ENCODE measurements at places on chromosomes 7 and 10.
A peak's percentile ranks its signal among the peaks of the same experiment; 100 is the strongest.

DNA sequence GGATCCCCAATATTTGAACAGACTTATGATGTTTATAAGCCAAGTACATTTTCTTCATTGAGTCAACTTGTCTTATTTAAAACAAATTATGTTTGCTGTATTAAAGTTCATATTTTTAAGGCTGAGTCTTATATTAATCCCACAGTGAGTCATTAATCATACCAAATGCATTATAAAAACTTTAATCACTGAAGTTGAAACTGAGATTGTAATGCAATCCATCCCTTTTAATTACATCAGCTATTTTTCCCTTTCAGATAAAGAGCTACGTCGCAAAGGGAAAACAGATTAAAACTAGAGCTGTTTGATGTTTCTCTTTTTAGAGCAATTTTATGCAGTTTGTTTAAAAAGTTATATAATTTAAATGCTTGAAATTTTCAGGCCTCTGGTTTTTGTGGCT lies 183.0 kb downstream of the ARID5B start:
- no peak for DNase-seq

DNA sequence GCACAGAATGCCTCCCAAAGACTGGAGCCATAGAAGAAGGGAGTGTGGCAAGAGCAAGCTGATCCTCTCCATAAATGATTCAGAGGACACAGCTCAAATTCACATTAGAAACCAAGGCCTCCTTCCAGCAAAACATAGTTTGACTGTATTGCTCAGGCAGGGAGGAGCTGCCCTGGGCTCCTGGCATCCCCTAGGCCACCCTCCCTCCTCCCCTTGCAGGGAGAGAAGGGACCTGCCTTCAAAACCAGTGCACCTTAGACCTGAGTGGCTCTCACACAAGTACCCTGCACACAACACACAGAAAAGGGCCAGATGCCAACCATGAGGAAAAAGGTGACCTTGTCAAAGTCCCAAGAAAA lies 64.7 kb downstream of the CREB3L2 start:
- DNase-seq: no peak

DNA sequence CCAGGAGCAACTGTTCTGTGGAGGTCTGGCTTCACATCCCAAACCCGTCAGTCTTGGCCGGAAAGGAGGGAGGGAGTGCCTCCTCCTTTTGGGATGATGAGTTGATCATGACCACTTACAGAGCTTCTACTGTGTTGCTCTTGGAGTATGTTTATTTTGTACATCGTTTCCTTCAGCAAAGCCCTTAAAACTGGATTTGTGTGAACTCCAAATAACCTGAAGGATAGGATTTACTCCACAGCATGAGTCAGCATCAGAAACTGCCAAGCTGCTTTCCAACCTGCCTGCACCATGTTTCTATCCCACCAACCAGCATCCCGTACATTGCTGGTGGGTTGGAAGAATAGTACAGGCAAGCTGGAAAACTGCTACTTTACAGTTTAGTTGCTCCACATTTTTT lies 3.5 kb downstream of the CCDC201 start:
- no peak for DNase-seq

DNA sequence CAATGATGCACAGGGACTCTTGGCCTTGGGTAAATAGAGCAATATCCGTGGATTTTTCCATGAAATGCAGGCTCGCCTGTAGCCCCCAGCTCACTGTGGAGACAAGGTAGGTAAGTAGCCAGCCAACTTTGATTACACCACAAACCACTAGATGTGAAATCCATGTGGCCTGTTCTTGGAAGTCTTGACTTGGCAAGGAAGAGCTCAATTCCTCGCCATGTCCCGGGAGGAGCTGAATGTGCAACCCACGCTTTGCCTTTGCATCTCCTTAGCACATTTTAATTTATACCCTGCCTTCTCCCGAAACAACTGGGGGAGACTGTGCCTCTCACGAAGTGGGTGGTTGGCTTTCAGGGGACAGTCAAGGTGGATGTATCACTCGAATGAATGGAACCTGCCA lies 347.7 kb upstream of the MKI67 start:
- DNase-seq: no peak

GRCh38 chr7:38123494-38123893 lies 54.6 kb upstream of the STARD3NL start:
- DNase-seq: no peak

GRCh38 chr7:16670021-16670420 lies 24.0 kb downstream of the BZW2 start:
- no peak for DNase-seq

DNA sequence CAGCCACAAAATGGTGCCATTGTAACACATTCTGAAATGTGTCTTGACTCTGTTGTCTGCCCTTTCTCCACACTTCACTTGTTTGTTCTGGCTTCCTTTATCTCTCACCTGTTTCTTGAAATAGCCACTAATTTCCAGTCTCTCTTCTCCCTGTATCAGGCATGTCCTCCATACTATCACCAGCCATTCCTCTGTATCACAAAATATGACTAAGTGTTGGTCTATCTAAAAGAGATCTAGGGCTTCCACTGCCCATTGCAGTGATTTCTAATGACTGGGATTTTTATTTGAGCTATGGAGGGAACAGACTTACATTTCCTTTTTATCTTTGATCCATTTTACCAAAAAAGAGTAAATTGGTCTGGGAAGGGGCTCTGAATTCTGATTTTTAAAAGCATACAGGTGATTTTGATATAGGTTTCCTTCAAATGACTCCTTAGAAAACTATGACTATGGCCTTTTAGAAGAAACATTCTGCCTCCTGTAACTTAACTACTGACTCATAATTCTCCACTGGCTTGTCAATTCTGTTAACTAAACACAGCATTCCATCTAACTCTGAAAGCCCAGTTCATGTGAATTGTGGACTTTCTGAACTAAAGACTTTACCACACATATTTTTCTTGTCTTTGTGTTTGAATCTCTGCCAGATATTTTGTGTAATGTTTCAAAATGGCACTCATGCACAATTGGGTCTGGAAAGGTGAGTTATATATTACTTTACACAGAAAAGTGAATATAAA lies 1121.4 kb downstream of the XPNPEP1 start:
- DNase-seq: no peak

DNA sequence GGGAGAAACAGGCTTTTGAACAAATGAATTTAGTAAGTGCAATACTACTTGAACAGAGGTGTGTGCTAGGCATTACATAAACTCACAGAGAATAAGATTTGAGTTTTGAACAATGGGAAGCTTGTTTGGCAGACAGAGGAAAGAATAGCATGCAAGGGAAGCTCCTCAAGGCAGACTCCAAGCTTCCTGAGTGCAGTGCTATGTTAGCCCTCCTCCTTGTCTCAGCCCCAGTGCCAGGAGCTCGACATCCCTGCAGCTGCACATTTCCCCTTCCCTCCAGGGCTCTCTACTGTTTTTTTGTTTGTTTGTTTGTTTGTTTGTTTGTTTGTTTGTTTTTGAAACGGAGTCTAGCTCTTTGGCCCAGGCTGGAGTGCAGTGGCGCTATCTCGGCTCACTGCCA lies 237.5 kb downstream of the IPMK start:
- DNase-seq: no peak

GRCh38 chr10:49160814-49161213 lies 27.0 kb upstream of the FAM170B start:
- no peak for DNase-seq

DNA sequence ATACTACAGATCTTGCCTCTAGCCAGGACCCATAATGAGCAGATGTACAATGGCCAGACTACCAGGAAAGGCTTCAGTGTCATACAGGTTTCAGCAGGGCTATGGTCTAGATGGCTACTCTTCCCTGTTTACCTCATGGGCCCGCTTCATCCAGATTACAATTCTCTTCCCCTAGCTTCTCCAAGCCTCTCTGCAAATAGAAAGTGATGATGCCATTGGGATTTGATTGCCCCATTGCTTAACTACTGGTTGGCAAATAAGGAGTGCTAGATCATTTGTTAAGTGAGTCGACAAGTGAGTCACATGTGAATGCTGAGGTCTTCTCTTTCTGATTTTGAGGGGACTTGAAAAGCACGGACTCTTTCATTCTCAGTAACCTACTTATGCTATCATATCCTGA lies 361.5 kb upstream of the LRRTM3 start:
- no peak for DNase-seq

DNA sequence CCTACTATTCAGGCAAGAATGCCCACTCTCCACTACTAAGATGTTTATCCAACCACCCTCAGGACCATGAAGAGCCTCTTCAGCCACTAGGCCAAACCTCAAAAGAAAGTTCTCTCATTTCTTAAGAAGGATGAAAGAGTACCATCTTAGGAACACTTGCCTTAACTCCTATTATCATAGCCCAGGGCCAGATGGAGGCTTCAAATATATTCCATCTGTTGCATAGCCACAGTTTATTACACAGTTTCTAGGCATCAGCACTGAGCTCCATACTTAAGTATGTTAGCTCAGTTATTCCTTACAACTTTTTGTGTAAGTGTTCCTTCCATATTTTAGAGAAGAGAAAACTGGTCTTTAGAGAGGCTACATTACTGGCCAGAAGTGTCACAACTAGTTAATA lies 37.4 kb upstream of the YAE1 start:
- no peak for DNase-seq

- DNase-seq: no peak
Observed at GRCh38 chr7:44071726-44072363, 6.5 kb upstream of the PGAM2 start.

DNA sequence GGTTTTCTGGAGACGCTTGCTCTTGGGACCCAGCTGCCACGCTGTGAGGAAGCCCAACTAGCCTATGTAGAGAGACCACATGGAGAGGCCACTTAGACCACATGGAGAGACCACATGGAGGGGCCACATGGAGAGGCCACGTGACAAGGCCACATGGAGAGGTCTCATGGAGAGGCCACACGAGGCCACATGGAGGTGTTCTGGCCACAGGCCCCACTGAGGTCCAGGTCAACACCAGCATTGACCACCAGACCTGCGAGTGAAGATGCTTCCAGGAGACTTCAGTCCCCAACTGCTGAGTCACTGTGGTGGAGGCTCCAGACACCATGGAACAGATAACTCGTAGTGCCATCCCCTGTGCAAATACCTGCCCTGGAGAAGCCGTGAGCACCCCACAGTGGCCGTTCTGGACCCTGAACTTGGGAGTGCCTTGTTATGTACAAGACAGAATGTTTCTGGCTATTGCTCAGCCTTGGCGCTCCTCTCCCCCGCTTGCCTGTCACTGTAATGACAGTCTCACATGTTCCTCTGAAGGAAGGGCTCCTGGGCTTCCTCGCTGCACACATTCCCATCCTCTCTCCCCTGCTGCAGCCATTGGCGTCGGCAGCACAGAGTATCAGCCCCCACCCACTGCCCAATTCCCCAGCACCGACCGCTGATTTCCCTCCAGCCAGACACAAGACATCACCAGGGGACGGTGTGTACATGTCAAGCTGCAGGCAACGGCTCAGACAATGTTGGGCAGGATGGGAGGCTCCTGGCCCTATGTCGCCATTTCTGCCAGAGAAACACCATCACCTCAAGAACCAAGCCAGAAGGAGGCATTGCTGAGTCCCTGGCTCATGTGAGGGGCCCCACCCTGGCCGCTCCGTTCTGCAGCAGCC lies 49.0 kb upstream of the TNRC18 start:
- no peak for DNase-seq

DNA sequence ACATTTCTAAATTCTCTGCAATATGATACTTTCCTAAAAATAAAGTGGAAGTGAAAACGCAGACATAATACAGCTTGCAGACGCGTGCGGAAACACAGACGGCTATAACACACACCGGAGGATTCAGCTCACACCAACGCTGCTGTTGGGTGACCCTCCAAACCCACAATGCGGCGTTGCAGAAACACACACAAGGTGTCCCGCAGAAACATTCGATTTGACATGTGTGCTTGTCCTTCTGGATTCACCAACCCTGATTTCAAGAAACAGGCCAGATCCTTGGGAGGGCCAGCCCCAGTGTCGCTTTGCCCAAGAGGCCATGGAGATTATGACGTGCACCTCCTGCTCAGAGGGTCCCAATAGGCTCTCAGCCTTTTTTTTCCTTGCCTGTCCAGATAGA lies 136.7 kb upstream of the TCERG1L start:
- no peak for DNase-seq

- no peak for DNase-seq
Observed at GRCh38 chr10:97179311-97179710, 6.4 kb downstream of the SLIT1 start.

GRCh38 chr7:28298870-28299518 lies 113.3 kb upstream of the CREB5 start:
- DNase-seq: peak; percentile 49

- DNase-seq: no peak
Observed at GRCh38 chr10:104323085-104323484, 15.2 kb downstream of the ITPRIP start.

GRCh38 chr10:76072384-76072783 lies 641.0 kb downstream of the LRMDA start:
- no peak for DNase-seq

DNA sequence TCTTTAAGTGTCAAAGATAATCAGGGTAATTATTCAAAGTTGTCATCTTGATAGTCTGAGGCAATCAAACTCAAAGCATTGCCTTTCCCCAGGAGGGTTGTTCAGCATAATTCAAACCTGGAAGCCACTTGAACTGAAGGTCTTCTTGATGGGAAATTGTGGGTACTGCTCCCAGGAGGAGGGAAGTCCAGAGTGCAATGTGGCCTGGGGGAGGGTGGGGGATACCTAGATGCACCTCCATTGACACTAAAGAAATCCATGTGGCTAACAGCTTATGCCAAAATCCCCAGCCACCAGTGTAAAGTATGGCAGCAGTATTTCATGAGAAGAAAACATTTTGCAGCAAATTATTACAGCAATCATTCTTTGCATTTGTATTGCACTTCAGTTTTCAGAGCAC lies 114.9 kb downstream of the STRA8 start:
- DNase-seq: no peak

- DNase-seq: no peak
Observed at GRCh38 chr7:12199363-12199762, 11.7 kb upstream of the TMEM106B start.

DNA sequence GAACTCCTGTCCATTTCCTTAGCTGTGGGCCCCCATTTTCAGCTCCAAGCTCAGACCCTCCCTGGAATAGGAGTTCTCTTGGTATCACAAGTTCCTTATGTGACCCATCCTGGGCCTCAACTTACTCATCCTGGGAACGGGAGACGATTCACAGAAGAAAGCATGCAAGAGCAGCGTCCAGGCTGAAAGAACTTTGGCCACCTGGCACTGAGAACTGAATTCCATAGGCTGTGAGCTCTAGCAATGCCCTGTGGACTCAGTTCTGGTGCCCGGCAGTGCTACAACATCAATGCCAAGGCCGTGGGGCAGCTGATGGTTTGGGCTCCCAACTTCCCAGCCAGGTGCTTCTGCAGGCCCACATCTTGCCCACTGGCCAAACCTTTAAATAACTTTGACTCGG lies 3.9 kb upstream of the CUEDC2 start:
- no peak for DNase-seq

- DNase-seq: peak; percentile 63
Observed at GRCh38 chr10:21724687-21725367, 190.8 kb downstream of the MLLT10 start.

GRCh38 chr10:16856567-16856966 lies 39.3 kb upstream of the RSU1 start:
- peak; percentile 8 for DNase-seq
